ENCODE measurements at places on chromosomes 12 and 14.

DNA sequence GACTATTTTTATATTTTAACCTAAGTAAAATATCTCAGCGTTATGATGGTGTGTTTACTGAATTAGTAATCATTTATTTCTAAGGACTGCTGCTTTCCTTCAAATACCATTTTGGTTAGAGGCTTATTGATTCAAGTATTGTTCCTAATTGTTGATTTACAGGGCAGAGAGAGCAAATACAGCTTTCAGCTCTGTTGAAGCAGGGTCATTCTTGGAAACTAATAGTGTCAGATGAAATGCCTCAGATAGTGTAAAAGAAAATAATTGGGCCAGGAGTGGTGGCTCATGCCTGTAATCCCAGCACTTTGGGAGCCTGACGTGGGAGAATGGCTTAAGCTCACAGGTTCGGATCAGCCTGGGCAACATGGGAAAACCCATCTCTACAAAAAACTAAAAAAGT is 249.3 kb downstream of the FUT8 start:
- DNase-seq: no peak

DNA sequence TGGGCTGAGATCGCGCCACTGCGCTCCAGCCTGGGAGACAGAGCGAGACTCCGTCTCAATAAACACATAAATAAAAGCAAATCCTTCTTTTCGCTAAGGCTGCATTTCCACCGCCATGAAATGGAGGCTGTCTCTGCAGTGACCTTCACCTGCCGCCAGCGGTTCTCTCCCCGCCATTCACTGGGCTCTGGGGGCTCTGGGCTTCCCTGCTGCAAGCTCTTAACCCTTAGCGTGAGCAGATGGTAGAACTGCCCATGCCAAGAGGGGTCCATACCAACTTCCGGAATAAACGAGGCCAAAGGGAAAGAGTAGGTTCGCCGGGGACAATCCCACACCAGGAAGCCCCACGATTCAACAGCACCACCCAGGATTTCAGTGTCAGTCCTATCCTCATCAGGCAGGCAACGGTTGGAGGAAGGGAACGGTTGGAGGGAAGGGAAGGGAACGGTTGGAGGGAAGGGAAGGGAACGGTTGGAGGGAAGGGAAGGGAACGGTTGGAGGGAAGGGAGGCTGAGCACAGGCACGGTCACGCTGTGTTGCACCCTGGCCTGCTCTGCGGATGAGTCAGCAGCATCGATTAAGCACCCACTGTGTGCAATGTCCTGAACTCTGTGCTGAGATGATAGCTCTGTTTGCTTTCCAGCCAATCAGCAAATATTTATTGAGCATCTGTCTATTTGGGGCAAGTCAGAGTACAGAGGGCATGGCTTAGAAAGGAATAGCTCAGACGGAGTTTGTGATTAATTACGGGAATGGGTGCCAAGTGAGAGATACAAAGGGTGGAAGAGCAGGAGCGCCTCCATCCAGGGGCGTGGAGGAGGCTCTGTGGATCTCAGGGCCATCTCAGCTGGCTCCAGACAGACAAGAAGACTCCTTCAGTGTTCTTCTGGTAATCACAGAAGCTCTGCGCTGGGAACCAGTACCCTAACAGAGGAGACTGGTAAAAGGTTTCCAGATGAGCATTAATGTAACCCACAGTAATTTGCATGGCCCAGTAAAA is 77.9 kb downstream of the NINJ2 start:
- no peak for DNase-seq

GRCh38 chr14:104458845-104459244 is 120.7 kb upstream of the C14orf180 start:
- DNase-seq: no peak

DNA sequence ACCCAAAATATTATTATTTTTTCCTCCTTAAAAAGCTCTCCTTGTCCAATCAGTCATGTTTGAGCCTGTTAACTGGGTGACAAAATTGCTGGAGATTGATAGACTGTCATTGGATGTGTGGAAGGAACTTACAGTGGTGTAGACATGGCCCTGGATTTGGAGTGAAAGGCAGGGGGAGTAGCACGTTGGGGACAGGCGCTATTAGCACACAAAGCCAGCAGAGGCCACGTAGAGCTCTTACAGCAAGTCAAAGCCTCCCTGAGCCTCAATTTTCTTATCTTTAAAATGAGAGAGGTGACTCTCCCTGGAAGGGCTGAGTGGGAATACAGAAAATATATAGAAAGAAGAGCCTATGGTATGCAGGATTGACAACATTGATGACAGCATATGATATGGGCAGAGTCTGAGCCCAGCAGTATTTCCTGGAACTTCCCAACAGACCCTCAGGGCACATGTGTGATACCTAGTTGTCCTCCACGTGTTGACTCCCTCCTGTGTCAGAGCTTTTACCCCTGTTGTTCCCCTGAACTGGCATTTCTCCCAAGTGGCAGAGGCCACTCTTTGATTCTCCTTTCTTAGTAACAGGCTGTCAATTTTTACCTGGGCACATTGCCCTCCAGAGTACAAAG is 504.9 kb downstream of the VRK1 start:
- no peak for DNase-seq

- DNase-seq: no peak
Measured at GRCh38 chr12:56011509-56012090, 9.2 kb upstream of the IKZF4 start.

DNA sequence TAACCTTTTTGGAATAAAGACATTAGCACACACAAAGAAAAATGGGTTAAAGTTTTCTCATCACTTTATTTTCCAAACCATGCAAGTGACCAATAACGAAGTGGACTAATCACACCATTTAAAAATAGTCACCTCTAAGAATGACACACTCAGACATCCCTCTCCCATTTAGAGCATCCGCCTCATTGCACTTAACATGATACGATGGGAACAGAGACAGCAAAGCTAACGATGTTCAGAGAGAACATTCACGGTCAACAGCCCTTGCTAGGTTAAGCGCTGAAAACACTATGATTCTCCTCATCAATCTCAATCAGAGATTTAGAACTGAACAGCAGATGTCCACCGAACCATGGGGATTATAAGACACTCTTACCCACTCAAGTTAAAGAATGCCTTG is 35.8 kb downstream of the NIN start:
- no peak for DNase-seq

- DNase-seq: no peak
Measured at GRCh38 chr12:123952037-123952436, 20.6 kb downstream of the CCDC92 start.

GRCh38 chr12:9333161-9333560 is 125.0 kb upstream of the PZP start:
- no peak for DNase-seq

GRCh38 chr12:27076928-27077327 is 5.5 kb downstream of the C12orf71 start:
- DNase-seq: no peak

GRCh38 chr12:131456301-131457027 is 254.4 kb upstream of the SFSWAP start:
- no peak for DNase-seq

Measured in right renal pelvis (tissue), 4 donors.